ENCODE measurements at places on chromosomes 16 and 17.

DNA sequence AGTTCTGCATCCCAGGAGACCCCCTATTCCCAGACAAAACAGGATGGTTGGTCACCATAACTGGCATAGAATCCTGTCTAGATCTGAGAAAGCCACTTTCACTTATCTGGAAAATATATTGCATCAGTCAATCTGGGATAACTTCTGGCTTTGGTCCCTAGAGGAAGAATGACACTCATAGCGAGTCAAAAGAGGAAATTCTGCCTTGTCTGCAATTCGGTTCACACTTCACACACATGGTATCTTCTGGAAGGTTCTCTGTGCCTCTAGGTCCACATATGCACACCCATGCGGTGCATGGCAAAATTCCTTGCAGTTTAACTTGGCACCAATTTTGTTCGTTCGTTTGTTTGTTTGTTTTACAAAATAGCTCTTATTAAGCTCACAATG lies 49.2 kb upstream of the WSCD1 start:
- no peak for DNase-seq

GRCh38 chr16:54594601-54595391 lies 308.2 kb upstream of the IRX3 start:
- DNase-seq = no peak

GRCh38 chr16:81214745-81215166 lies 23.7 kb upstream of the BCO1 start:
- DNase-seq = no peak

DNA sequence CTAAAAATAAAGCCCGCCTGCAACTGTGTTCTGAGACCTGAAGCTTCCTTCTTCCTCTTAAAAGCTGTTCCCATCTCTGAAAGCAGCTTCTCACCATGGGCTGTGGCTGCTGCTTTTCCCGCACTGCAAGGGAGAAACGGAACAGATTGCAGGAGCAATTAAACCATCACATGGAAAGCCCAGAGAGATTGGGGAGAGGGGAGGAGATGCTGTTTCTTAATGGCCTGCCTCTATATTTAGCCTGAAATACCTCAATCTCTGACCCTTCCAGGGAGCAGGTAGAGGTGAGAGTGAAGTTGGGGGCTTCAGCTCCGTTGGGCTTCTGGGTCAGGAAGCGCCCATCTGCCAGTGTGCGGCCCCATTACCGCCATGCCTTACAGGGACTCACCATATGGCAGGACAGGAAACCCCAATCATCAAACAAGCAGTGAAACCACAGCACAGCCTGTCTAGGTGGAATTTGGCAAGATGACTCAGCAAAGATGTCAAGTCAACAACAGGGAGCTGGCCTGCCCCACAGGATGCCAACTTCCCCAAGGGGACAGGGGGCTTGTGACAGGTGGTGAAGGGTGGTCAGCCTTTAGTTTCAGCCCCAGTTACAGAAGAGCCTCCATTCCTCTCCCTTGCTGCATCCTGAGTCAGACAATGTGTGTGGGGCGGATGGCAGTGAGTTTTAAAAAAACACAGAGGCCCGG lies 286.6 kb upstream of the CCL2 start:
- no peak for DNase-seq

GRCh38 chr17:11986942-11987329 lies 10.3 kb downstream of the ZNF18 start:
- peak; percentile 39 for DNase-seq

DNA sequence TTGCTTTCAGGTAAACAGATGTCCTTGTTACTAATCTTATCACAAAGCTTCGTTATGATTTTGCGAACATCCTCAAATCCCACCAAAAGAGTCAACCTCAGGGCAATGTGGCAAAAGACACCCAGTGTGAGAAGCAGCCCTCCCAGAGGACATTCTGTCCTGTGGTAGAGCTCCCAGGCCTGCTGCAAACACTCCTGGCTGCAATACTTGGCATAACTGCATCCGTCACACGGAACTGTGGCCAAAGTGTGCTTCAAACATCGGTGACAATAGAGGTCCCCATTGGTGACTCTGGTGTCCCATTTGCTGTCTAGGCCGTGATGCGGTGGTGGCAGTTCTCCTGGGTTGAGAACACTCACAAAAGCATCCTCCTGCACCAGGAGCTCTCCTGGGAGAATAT lies 29.5 kb downstream of the SMYD4 start:
- no peak for DNase-seq

GRCh38 chr17:81720267-81721071 lies 8.4 kb downstream of the SLC25A10 start:
- DNase-seq = no peak
